NCI-H1436 (cell line): ENCODE measurements at places on chromosomes 5 and 9.

- DNase-seq = no peak
Measured at GRCh38 chr5:111224561-111225345, 569 bp downstream of the CAMK4 start.

GRCh38 chr9:127303830-127304229 lies 39.3 kb downstream of the GARNL3 start:
- no peak for DNase-seq

DNA sequence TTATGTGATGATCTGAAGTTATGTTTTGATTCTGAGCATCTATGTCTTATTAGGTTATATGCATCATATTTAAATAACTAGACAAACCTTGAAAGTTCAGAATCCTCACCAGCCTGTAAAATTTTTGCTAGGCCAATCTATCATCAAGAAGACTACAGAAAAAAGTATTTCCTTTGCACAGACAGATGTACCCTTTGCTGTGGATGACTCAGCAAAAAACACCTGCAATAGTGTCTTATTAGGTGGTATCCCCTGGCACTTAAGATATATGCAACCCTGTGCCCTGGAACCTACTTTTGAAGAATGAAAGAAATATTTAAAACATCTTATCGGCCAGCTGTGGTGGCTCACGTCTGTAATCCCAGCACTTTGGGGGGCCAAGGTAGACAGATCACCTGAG lies 130.6 kb downstream of the SLF1 start:
- DNase-seq = no peak

DNA sequence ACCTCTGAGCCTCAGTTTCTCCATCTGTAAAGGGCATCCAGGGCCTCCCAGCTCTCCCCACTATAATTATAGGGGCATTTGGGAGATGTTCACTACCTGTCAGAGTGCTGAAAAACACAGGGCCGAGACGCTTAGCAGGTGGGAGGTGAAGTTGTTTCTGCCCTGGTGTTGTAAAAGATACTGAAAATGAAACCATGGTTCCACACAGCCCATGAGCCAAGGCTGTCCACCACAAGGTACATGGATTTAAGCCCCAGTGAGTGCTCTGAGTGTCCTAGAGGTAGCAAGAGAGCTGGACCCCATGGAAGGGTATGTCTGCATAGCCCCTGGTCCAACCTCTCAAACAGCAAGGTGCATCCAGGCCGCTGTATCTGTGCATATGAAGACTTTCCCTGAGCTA lies 137.5 kb downstream of the C5orf15 start:
- no peak for DNase-seq

GRCh38 chr5:169945831-169946261 lies 34.4 kb downstream of the INSYN2B start:
- DNase-seq = no peak
